ENCODE measurements at places on chromosomes 12 and 14. TPM values are rescaled to one million over a fixed set of nuclear protein-coding genes. Genes with fewer than 3 reads are reported as not detected.

The BTBD6 gene
- 53.7 TPM for total RNA-seq

The SELPLG gene
- total RNA-seq, result 15.1 TPM

The TSPAN19 gene
- 0.22 TPM for total RNA-seq

The TTC9 gene
- total RNA-seq, result 6.9 TPM

The WIF1 gene
- total RNA-seq, result not detected
